ENCODE measurements at places on chromosomes 4 and X.

DNA sequence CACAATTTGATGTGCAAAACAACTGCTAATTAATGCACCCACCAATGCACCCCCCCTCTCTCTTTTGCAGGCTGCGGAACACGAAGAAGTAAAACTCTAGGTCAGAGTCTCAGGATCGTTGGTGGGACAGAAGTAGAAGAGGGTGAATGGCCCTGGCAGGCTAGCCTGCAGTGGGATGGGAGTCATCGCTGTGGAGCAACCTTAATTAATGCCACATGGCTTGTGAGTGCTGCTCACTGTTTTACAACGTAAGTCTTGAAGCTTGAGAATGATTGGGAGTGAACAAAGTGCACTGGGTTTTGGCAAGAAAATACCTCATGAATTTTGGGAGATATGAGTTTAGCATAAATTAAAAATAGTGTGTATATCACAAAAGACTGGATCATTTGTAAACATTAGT is 28.9 kb downstream of the TMPRSS11E start:
- DNase-seq, result no peak

DNA sequence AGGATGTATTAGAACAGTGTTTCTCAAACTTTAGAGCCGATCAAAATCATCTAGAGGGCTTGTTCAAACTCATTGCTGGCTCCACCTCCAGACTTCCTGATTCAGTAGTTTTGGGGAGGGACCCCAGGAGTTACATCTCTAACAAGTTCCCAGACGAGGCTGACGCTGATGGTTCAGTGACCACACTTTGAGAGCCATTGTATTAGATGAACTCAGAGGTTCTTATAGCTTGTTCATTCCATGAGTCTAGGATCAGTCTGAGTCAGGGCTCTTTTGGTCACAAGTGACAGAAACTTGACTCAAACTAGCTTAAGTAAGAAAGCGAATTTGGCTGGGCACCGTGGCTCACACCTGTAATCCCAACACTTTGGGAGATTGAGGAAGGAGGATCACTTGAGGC is 11.5 kb upstream of the ADGRG2 start:
- DNase-seq, result no peak

DNA sequence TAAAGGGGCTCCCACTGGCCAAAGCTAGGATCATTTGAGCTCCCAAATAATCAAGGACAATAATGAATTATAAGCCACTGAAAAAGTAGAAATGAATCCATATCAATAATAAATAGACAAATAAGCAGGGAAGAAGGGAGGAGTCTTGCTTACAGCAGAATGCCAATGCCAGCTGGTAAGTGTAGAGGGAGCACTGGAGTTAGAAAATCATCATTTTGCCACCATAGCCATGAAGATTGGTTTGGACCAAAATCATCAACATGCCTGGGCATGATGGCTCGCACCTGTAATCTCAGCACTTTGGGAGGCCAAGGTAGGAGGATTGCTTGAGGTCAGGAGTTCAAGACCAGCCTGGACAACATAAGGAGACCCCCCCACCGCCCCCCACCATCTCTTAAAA is 20.4 kb upstream of the SH3KBP1 start:
- no peak for DNase-seq

DNA sequence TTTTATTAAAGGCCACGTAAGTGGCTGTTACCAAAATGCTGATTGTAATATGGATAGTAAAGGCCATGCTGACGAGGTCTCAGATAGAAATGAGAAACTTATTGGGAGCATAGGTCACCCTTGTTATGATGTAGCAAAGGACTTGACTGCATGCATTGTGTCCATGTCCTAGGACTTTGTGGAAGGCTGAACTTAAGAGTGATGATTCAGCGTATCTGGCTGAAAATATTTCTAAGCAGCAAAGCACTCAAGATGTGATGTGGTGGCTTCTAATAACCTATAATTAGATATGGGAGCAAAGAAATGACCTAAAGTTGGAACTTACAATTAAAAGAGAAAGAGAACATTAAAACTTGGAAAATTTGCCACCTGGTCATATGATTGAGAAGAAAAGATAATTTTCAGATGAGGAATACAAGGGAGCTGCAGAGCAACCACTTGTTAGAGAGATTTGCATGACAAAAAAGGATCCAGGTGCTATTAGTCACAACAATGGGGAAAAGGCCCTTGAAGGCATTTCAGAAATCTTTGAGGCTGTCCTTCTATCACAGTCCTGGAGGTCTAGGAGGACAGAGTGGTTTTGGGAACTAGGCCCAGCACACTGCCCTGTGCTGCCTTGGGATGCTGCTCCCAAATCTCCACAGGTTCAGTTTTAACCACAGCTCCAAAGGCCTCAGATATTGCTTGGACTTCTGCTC is 793.7 kb upstream of the LCORL start:
- DNase-seq, result no peak

DNA sequence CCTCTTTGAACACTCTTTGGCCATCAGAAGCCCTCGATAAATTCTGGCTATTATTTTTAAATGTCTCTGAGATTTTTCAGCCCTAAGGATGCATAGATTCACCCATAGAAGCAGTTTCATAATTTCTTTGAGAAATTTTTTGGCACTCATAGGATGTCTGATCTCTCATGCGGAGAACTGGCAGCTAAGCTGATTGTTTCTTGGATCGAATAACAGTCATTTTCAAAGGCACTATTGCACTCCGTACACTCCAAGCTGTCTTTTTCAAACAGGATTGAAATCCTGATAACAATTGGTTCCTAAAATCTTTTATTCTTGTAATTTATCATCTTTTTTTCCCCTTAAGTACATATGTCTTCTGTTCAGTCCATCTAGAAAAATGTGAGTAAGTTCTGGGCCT is 411.9 kb downstream of the SPOCK3 start:
- no peak for DNase-seq

- DNase-seq, result no peak
These were observed 98.0 kb upstream of the NDP start for GRCh38 chrX:44071070-44071645.

- DNase-seq, result no peak
These were observed 104.6 kb downstream of the DTHD1 start for GRCh38 chr4:36385951-36386571.

GRCh38 chrX:11770320-11770719 is 12.3 kb downstream of the MSL3 start:
- DNase-seq, result no peak

DNA sequence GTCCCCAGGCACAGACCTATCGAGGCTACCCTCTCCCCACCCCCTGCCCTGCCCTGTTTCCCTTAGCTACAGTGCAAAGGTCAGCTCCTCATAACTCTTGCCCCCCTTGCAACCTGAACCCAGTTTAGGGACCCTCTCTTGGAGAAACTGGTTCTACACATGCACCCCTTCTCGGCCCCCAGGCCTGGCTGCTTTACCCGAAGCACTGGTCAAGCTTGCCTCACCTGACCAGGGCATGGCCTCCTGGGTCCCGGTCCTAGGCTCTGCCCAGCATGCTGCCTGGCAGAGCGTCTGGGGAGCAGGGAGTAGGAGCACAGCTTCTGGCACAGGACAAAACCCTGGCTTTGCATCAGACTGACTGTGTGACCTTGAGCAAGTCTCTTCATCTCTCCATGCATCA is 28.0 kb downstream of the ZNF185 start:
- no peak for DNase-seq

DNA sequence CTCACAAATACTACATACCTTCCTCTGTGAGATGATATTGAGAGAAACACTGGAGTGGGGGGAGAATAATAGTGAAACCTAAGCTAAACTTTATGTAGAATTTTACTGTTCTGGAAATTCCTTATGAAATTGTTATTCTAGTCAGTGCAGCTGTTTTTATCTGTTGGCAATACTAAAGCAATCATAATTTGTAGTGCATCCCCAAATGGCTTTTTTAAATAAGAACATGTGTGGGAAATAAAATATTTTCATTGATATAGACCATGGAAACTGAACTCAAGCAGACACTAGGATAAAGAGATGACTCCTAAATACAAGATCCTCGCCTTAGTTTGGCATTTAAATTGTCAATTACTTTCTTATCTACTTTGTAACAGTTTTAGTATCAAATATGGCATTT is 51.1 kb downstream of the SEC24D start:
- no peak for DNase-seq

DNA sequence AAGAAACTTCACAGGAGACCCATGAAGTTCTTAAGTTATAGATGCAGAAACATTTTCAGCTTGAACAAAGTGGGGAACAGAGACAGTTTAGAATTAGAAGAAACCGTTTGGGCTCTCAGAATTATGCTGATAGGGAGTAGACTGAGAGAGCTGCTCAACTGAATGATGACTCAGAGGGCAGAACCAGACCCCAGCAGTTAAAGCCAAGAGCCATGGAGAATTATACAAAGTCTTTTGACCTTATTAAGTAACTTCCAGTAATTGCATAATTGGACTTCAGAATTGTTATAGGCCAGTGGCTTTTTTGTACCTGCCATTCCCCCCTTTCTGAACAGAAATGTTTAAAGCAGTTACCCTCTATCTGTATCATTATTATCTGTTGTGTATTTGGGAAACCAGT is 642.1 kb downstream of the CCSER1 start:
- no peak for DNase-seq

DNA sequence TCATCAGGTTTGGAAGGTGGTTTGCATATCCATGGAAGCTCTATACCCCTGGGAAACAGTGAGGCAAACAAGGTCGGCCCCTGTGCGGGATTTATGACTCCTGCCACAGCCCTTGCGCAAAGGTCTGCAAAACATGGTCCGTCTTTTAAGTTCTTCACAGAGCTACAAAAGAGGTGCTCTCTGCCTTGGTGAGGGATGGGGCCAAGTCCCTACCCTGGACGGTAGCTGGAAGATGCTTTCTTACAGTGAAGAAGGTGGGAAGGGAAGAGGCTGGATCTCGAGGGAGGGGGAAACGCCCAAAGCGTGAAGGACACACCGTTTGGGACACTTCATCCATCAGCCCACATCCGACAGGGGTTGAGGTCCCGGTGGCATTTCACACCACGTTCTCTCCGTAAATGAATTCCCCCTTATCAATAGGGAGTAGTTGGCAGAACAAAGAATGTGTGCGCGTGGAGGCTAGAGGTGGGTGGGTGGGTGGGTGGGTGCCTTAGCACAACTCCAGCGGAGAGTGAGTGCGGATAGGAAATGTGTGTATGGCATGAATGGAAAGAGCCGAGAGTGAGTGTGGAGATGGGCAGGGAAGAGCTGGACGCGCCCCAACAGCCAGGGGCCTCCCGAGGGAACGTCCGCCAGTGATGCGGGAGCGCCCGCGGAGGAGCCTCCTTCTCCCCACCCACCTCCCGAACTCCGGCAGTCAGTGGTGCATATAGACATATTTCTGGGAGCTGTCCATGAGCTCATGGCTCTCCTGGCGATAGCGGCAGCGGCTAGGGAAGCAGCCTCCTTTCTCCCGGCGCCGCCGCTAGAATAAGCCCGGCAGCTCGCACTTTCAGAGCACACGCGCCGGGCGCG is 68.3 kb downstream of the LARP7 start:
- DNase-seq, result peak; percentile 17

GRCh38 chr4:541271-541670 is 34.8 kb downstream of the TMEM271 start:
- DNase-seq, result no peak

GRCh38 chr4:38867478-38868058 is at the start of gene FAM114A1:
Gene FAM114A1 (plus strand): TSS chr4:38867806. CDS start chr4:38878079, 10,273 bp downstream.
- DNase-seq, result no peak

DNA sequence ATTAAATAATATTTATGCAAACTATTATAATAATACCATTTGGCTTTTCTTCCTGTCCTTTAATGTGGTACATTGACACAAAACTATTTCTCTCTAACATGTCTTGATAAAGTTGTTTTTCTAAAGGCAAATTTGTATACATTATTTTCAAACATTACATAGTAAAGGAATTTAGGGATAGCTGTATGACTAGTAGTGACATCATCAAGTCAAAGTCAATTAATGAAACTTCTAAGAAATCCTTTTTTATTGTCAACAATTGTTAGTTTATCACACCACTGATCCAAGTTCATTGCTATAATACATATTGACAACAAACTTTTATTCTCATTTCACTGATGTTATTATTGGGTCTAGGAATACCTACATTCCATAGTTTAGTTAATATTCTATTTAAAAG is 68.4 kb downstream of the TBCK start:
- no peak for DNase-seq

- no peak for DNase-seq
These were observed 40.9 kb downstream of the CPEB2 start for GRCh38 chr4:15043226-15043625.

DNA sequence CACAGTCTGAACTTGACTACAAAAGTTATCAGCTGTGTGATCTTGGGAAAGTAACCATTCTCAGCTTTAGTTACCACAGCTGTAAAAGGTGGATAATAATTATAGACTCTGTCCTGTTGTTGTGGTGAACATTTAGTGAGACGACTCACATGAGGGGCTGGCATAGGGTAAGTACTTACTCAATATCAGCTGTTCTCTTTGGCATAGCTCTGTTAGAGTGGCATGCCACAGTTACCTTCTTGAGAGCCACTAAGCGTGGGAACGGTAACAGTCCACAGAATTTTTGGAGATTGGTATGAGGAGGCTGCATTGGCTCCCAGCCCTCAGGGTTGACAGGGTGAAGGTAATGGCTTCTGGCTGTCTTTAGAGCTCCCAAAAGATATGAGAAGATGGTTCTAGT is 13.2 kb upstream of the HAND2 start:
- no peak for DNase-seq

- DNase-seq, result no peak
These were observed 21.8 kb upstream of the AREG start for GRCh38 chr4:74423104-74423503.

- DNase-seq, result no peak
These were observed 10.1 kb downstream of the DLG3 start for GRCh38 chrX:70454441-70455365.

DNA sequence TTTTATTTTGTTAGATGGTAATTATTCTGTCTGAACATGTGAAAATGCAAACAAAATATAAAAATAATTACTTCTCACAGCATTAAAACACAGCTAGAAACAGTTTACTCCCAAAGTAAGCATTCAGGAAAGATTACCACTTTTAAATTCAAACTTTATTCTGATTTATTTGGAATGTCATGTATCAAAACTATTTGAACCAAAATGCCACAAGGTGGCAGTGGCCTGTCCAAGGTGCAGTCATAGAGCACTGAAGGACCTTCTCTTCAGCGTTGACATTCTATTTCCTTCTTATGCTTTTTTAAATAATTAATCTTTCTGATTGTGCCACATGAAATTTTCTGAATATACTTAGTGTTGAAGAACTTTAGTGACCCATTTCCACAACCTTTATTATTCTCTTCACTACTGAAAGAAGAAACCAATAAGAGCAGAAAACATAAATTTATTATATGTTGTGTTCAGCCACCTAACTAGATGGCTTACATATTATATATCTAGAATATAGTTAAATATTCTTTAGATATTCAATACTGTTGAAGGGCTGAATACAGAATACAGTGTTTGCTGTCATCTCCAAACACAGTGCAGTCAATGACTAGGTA is 283.6 kb downstream of the CFAP299 start:
- no peak for DNase-seq
